ENCODE measurements at places on chromosomes 2 and 18.

DNA sequence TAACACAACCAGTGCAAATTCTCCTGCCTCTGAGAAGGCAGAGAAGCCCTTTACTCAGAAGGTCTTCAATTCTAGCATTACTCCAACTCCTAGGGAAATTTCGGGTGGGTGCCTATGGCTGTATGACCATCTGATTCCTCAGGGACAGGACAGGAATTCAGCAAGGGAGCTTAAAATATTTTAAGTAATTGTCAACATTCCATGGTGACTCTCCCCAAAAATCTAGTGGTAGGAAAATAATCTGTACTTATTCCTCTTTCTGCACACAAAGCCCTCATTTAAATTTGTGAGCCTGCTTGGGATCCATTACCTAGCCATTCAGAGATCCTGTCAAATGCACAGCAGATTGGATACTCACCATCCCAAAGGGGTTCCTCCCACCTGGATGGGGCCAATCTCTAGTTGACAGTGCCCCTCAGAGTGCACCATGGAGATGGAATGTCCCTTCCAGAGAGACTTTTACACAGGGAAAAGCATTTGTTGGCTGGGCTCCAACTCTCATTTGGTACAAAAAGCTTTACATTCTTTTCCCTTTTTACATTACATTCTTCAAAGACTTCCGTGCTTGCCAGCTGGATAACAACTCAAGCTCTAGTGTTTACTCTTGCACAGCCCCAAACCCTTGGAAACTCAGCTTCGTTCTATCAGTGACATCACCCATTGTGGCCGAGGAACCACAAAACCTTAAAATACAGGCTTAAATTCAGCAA lies 3.1 kb upstream of the TMEM150A start:
- DNase-seq = no peak

DNA sequence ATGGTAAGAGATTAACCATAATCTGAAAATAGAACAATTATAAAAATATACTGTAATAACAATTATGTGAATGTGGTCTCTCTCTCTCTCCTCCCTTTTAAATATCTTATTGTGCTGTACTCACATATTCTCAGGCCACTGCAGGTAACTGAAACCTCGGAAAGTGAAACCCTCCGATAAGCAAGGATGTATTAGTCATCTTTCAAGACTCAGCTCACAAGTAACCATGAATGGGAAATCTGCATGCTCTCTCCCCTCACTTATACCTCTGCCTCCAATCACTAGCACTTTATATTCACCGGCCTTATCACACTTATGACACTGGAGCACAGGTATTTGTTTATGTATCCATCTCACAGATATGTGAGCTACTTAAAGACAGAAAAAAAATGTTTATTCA lies 139.7 kb downstream of the LRP2 start:
- DNase-seq = no peak

DNA sequence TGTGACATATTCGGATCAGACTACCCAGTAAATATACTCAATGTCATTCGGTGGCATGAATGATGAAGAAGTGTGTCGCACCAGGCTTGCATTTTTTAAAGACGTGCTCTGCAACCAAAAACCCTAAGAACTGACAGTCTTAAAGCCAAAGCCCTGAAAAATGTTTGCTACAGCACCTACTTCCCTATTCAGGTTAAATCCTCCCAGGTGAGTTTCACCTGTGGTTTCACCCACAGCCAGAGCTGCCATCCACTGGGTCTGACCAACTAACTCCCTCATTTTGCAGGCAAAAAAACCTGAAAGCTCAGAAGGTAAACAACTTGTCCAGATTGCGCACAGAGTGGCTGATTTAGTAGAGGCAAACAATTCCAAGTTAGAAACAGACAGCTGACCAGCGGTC lies 222.3 kb upstream of the MGAT5 start:
- no peak for DNase-seq

- no peak for DNase-seq
Observed at GRCh38 chr2:49251766-49252165, 97.5 kb upstream of the FSHR start.

DNA sequence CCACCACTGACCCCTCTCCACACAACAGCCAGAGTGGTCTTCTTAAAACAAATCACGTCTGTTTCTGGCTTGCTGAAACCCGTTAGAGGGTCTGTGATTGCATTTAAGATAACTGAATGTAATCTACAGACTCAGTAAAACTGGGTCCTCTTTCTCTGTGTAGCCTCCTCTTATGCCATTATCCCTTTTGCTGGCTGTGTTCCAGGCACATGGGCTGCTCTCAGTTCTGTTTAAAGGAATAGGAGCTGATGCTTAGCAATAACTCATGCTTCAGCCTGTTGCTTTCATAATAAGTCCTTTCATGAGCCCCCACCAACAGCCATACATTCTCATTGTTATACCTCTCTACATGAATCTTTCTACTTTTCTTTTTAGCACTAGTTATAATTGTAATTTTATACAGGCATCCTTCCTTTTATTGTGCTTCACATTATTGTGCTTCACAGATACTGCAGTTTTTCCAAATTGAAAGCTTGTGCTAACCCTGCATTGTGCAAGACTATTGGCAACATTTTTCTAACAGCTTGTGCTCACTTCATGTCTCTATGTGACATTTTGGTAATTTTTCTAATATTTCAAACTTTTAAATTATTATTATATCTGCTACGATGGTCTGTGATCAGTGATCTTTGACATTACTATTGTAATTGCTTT lies 782.6 kb downstream of the MBD2 start:
- DNase-seq = no peak

GRCh38 chr18:33706391-33706790 lies 128.4 kb downstream of the ASXL3 start:
- no peak for DNase-seq

DNA sequence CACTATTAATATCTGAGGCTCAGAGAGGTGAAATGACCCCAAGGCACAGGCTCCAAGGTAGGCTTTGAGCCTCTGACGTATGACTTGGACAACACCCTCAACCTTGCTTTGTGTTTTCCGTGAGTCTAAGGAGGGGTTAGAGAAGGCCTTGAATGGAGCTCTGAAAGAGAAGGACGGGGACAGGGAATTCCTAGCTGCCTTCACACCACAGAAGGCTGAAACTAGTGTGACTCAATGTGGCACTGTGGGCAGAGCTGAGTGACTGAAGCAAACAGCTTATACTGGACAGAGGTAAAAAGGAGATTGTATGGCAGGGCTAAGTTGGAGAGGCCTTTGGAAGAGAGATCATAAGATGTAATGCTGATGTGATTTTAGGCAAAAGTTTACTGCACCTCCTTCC lies 3.5 kb upstream of the NCK2 start:
- DNase-seq = no peak

DNA sequence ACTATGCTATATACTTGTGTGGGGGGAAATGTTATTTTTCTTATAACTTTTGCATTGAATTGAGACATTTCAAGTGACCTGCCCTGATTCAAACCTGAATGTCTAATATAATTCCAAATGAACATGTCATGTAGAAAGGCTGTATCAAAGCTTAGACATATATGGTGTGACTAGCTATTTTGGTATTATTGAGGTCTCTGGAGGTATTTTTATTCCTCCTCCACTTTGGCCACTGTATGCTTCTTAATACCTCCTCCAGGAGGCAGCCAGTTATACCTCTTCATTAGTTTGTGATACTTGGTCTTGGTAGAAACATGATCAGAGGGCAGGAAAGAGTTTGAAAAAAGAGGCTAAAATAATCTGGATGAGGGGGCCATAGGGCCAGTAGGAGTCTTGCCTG lies 217.1 kb downstream of the TCF4 start:
- DNase-seq = no peak

DNA sequence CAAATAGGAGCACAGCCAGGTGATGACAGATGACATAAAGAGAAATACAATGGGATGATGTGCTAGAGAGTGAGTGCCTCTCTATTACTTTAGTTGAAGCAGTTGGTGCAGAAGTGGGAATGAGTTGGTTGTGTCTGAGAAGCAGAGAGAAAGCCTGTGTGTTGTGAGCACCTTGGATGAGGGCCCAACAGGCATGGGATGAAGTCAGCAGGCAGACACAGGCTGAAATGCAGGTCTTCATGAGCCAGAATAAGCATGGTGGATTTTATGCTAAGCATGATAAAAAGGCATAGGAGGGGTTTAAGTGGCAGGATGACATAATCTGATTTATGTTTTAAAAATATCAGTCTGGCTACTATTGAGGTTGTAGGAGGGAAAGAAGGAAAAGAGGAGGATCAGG lies 71.5 kb downstream of the KLHL14 start:
- DNase-seq = no peak

DNA sequence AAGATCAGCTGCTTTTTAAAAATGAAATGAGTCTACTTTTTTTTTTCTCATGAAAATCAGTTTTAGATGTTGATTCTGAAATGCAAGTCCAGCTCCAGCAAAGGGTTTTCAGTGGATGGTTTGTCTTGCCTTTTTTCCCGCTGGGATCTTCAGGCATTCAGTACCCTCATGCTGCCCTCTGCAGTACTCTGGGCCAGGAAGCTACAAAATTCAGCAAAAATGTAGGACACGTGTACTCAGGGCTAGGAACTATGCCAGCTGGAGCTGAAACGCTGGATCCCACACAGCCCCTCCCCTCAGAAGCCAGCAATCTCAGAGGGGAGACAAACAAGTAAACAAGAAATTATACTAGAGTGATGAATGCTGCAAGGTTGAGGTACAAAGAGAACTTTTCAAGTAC lies 97.3 kb downstream of the MMADHC start:
- DNase-seq = no peak

DNA sequence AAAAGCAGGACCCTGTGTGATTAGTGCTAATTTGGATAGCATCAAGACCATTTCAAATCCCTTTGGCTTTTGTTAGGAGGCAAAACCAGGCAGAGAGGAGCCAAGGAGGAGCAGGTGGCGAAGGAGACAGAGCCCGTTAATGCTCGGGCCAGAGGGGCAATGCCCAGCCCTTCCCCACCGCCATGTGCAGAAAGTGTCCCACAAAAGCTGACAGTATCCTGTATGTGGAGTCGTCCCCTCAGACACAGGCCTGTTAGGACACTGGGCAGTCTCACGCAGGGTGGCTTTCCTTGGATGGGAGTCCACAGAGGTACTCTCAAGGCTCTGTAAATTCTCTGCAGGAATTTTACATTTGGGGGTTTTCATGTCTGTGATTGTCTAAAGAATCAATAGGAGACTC lies 44.8 kb upstream of the TFCP2L1 start:
- DNase-seq = no peak

DNA sequence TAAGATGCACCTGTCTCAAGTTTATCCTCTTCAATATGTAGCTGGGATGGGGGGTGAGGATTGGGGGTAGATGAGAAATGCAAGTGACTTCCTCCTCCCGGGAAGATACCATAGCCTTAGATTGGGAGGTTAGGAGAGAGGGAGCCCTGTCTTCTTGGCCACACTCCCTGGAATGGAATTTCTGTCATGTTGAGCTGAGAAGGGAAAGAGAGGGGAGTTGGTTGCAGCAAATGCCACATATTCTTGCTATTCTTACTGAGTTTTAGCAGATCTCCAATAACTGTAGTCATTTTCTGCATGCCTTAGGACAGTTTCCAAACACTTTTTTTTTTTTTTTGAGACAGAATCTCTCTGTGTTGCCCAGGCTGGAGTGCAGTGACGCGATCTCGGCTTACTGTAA lies 35.9 kb downstream of the TAF4B start:
- DNase-seq = no peak

DNA sequence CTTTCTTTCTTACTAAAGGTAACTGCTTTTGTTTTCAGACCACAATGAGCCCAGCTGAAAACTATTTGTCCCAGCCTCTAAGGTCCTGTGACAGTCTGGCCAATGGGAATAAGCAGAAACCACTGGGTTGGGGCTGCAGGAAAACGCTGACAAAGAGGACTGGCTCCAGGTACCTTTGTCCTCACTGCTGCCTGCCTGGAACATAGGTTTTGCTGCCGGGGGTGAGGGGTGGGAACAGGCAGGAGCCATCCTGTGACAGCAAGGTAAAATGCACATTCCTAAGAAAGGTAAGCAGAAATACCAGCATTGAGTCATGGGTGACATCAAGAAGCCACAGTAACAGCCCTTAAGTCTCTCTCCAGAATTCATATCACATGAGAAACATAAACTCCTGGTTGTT lies 21.6 kb downstream of the PTPN2 start:
- DNase-seq = no peak
